ENCODE measurements at places on chromosomes 6 and 20.

GRCh38 chr6:158996856-158997255 is 3.1 kb downstream of the RSPH3 start:
- DNase-seq, result no peak

- no peak for DNase-seq
Measured at GRCh38 chr6:84866715-84867114, 102.3 kb upstream of the TBX18 start.

DNA sequence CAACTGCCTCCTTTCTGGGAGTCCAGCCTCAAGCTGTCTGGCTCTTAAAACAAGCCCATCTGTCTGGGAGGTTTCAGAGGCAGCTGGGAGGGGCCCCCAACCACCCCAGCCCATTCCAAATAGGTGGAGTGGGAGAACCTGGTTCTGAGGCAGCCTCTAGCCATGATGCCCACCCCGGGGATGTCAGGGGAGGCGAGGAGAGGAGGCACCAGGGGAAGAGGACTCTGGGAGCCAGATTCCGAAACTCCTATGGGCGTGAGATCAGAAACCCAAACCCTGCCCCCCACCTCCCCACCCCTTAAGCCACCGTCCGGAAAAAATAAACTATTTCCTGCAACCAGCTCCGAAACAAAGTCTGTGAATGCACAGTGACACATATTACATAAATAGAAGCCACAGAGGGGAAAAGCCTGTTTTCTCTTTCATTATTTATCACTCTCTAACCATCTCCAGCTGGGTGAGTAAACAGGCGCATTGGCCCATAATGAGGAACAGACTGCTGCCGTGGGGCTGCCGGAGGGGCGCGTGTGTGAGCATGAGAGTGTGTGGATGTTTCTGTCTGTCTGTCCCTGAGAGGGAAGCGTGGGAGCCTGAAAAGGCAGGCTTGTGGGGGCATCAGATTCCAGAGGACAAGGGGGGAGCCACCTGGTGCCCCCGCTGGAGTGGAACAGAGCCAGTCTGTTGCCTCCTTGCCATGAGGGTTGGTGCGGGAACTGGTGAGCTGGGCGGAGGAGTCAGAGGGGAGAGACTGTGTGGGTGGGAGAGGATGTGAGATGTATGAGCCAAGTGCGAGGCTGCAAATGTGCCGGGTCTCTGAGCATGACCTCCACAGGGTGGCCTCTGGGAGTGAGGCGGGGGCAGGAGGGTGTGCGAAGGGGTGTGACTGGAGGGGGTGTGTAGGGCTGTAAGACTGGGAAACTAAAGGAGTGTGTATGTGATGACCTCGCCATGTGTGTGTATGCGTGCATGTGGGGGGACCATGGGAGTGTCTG is 14.3 kb upstream of the FOXP4 start:
- DNase-seq, result no peak

DNA sequence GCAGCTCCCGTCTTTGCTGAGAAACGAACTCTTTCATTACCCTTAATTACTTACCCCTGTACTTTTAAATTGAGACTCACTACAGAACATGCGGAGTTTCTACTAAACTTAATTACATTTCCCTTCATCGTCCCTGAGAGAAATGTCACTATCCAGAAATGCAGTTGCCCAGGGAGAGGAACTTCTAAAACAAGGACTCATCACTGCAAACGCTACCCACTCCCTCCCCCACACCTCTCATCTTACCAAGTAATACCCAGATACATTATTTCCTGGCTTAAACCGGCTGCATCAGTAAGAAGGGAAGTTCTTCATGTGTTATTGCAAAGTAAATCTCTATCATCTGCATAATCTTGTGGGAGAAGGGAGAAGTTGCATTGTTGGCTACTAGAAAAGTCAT is 138.3 kb downstream of the IPCEF1 start:
- DNase-seq, result no peak

GRCh38 chr6:36283608-36284007 is 13.7 kb downstream of the PNPLA1 start:
- DNase-seq, result no peak

DNA sequence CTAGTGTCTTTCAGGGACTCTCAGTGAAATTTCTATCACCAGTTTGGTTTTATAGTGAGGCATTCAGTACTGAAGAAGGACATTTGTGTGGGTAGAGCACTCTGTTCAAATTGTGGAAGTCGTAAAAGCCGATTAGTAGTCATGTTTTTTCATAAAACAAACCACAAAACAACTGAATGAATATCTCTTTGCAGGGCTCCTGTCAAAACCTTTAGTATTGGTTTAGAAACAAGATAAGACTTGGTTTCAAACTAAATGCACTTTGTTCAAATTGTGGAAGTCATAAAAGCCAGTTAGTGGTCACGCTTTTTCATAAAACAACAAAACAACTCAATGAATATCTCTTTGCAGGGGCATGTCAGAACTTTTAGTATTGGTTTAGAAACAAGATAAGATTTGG is 23.8 kb downstream of the ADGRF4 start:
- no peak for DNase-seq

GRCh38 chr6:143258945-143259344 is 191.6 kb downstream of the ADAT2 start:
- no peak for DNase-seq

DNA sequence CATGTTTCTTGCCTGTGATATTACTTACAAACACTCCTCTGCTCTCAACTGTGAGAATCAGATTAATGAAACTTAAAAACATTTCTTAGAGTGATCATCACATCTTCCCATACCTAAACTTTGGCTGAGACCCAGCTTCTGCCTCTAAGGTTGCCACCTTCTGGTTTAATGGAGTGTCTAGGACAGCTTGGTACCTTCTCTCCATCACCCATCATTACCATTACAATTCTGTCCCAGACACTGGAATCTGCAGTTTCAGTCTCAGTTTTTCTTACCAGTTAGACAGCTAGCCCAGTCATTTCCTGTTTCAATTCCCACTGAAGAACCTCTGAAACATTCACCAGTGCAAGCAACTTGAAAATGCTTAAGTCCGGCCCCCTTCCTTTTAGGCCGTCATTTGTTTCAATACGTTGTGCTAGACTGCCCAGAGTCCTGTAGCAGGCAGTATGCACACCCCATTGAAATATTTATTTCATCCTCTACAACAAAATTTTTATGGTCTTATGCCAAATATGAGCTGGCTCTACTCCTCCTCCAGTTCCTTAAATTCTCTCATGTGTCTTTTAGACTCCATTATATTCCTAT is 107.0 kb upstream of the FOXO3 start:
- no peak for DNase-seq

DNA sequence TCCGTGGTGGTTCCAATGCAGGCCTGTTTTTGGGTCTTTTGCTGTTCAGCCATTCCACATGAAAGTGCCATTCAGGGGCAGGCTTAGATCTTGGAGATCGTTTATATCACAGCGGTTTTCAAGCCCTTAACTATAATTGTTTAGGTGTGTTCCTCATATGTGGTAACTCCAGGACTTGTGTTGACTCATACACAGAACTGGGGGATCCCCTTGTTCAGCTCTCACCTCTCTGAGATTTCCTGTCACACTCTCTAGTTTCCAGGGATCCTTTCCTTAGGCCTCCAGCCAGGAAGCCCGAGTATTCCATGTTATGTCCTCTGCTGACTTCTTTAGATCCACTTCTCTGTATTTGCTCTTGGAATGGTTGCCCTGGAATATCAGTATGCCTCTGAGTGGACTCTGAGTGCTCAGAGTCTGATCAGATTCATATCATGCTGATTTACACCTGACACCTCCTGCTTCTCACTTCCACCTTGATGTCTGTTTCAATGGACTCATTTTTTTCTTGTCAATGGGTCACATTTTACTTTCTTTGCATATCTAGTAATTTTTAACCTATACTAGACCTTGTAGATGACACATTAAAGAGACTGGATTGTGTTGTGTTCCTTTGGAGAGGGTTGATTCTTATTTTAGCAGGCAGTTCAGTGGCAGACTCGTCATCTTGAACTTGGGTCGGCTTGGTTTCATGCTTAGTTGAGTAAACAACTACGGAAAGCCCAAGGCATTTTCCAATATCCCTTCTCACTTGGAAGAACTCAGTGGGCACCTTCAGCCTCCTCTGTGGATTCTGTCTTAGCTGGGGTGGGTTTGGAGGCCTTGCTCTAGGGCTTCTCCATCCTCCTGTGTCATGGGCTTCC is 13.1 kb downstream of the NTSR1 start:
- no peak for DNase-seq

- DNase-seq, result no peak
Measured at GRCh38 chr20:52490711-52491430, 299.3 kb upstream of the ZFP64 start.

DNA sequence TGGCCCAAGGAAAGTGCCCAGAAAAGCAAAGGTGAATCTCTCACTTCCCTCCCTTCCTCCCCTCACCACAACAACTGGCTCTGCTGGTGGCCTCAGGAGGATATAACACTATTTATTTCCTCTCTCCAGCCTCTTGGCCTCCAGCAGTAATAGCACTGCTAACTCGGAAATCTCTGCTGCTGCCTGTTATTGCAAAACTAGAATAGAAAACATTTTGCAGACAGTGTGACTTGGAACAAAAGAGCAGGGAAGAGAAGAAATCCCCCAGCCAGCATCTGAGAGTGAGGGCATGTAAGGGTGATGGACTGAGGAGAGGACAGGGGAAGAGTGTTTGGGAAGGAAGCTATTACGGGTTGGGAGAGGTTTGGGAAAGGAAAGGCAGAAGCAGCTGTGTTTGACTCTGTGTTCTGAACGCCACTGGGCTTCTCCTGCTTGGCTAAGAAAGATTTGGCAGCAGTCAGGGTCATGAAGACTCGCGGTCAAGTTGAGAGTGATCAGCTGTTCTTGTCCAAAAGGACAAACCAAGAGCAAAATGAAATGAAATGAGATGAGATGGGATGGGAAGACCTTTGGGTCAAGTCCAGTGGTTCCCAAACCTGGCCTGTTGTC is 81.0 kb upstream of the SNX9 start:
- DNase-seq, result no peak

DNA sequence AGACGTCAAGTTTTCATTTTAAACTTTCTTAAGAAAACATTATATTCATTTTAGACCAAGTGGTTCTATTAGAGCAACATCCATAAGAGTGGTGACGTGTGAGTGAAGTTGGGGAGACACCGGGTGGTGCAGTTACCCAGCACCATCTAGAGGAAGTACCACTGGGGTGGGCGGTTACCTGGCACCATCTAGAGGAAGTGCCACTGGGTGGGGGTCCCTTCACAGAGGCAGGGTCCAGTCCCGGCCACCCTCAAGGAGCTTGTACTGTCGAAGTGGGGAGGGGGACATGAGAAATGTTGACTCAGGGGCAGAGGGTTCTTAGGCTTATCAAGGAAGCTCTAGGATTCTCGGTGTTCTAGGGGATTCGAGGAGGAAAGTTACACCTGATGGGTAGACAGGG is 26.2 kb downstream of the PHACTR3 start:
- DNase-seq, result no peak
